ENCODE measurements at places on chromosomes 3 and 15.

- no peak for DNase-seq
Observed at GRCh38 chr3:44862226-44862637, 520 bp downstream of the TMEM42 start.

DNA sequence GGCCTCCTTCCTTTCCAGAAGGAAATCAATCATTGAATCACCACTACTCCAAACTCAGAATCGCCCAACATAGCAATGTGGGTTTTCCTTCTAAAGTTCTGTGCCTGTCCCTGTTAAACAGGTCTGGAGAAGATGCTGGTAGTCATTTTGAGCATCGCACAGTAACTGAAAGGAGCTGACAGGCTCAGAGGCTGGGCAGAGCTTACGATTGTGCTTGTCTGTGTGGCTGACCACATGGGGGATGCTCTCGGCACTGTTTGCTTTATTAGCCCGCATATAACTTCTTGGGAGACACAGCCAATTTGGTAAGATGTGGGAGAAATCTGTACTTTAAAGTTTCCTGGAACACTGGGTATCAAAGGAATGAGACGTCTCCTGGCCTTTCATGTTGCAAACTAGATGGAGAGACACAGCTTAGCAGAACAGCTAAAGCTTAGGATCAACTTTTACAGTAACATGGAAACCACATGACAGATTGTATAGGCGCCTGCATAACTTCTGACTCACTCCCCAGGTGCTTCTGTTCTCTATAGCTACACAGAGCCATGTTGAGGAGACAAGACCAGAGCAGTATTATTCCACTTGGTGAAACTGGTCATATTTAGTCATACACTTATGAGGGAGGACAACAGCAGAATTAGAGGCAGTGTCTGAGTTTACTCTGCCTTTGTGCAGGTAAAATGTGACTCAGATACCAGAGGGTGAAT, 374.1 kb downstream of the RORA start:
- no peak for DNase-seq

DNA sequence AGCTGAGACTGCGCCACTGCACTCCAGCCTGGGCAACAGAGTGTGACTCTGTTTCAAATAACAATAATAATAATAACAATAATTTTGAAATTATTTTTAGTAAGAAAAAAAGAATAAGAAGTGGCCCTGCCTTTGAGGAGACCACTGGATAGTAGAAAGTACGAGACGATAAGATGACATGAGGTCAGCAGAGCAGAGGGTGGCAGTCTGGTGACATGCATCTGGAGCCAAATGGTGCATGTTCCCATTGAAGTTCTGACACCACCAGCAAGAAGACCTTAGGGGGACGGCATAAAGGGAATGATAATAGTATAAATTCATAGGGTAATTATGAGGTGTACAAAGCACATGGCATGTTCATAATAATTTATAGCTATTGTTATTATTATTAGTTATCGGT, 542.2 kb upstream of the TBL1XR1 start:
- DNase-seq, result no peak

DNA sequence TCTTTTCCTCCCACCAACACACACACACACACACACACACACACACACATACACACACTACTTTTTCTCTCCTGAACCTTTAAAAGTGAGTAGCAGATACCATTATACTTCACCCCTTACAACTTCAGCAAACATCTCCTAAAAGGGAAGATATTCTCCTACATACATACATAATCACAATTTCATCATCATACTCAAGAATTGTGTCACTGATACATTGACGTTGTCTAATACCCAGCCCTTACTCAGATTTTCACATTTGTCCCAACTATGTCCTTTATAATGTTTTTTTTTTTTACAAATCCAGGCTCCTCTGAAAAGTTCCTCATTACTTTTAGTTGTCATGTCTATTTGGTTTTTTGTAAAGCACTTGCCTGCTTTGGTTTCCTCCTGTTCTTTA, 18.5 kb downstream of the ABHD6 start:
- DNase-seq, result no peak

- no peak for DNase-seq
Observed at GRCh38 chr15:72271895-72272212, 500 bp downstream of the PARP6 start.

- DNase-seq, result no peak
Observed at GRCh38 chr3:149393345-149394160, 16.1 kb upstream of the TM4SF1 start.

DNA sequence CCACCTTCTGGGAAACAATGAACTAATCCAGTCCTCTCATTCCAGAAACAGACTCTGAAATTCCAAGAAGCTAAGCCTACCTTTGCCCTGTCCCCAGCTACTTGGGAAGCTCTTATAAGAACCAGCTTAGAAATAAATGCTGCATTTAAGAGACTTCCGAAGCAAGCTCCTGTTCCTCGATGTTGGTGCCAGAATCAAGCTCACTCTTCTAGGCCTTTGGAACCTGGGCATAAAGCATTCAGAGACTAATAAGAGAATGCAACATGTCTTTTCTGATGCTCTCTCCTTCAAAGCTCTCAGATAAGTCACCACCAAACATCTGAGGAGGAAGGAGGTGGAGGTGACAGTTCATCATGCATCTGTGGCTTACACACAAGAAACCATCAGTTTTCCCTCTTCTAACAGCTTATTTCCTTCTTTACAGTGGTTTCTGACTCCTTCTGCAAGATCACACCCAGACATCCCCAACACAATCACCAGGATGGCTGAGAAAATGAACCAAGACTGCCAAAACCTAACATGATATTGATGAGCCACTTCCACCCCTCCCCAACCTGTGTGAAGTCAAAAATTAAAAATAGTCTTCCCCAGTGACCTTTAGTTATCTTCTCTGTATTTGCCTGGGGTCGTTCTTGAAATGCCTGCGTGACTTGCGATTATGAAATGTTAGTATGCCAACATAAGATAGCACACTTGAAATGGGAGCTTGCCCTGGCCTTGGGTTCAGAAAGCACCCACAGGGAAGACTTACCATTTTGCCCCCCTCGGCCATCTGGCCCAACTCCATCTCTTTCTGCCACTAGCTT, 11.5 kb downstream of the ARHGEF3 start:
- DNase-seq, result no peak

DNA sequence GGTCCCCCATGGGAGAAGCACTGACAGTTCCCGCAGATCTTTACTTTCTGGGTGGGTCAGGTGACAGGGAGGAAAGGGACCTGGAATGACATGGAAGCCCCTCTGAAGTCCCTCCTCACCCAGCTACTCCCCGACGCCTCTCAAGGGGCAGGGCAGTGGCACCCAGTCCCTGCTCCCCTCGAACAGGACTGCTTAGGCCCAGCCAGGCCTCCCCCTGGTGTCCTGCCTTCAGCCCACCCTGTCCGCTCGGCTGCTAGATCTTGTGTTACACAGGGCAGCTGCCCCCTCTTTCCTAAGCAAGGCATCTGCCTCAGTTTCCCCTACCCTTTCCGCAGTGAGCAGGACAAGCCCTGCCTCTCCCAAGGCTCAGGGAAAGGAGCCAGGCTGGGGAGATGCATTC, 226.5 kb downstream of the XXYLT1 start:
- no peak for DNase-seq
